ENCODE measurements at places on chromosomes 4 and X.

DNA sequence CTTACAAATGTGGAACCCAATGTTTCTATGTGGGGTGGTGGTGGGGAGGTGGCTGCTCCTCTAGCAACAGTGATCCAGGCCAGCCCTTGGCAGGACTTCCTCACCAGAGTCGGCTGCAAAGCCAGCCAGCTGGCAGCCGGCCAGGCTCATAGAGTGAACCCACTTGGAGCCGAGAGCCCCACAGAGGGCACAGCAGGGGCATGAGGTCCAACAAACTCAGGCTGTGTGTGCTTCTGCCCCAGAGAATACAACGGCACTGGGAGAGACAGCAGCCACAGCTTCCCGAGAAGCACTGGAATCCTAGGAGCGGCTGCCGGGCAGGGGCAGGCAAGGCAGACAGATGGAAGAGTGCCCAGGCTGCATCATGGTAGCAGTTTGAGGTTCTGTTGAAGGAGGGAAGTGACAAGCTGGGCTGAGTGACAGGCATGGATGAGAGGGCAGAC lies 23.5 kb upstream of the SOWAHD start:
- DNase-seq, result no peak

DNA sequence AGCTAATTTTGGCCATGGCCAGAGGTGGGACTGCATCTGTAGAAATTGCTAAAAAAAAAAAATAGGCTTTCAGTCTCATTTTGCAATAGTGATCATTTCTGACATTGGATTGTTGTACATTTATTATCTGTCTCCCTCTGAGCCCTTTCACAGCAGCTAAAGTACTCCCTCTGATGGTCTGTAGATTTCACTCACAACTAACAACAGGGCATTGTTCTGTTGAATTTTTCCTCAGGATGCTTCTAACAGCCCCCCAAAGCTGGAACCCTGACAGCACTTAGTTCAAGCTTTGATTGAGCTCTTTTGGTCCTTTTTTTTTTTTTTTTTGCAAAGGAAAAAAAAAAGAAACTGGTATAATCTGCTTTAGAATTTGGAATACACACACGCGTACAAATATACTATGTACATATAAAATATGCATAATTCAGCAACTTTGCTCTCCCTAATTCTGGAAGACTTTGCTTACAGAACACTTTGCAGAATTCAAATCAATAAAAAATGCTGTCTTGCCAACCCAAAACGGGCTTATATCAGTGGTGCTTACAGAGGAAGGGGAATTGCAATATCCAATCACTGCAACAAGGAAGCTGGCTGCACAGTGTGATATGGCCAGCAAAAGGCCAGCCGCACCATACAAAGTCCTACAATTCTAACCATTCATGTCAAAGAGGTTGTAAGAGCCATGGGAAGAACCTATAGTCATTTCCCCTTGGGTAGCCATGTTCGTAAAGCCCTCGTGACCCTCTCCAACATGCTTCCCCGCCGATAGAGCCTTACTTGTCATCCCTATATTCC lies 406.4 kb downstream of the SMARCA1 start:
- no peak for DNase-seq

DNA sequence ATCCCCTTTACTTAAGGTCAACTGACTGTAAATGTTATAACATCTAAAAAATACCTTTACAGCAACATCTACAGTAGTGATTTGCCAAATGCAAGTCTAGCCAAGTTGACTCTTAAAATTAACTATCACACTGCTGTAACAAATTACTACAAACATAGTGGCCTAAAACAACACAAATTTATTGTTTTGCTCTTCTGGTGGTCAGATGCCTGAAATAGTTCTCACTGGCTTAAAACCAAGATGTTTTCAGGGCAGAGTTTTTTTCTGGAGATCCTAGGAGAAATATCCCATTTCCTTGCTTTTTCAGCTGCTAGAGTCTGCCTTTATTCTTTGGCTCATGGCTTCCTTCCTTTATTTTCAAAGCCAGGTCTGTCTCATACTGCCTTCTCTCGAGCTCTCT lies 120.5 kb downstream of the ADGRL3 start:
- no peak for DNase-seq

GRCh38 chr4:179768996-179769395 lies 2326.8 kb upstream of the AGA start:
- DNase-seq, result no peak

DNA sequence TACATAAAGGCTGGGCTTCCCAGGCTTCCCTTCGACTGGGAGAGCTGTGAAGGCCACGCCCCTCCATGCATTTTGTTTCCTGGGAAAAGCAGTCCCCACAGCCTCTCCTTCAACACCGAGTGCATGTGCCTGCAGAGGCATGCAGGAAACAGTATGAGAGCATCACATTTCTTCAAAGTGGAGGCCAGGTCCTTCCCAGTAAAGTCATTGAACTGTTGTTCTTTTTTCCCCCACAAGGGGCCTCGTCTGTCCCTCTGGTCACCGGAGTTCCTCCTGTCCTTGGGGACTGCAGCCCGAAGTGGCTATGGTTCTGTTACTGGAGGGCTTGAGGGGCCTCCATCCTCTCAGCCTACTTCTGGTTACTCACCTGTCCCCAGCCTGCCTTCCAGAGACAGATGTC lies 56.0 kb downstream of the RAI2 start:
- no peak for DNase-seq

DNA sequence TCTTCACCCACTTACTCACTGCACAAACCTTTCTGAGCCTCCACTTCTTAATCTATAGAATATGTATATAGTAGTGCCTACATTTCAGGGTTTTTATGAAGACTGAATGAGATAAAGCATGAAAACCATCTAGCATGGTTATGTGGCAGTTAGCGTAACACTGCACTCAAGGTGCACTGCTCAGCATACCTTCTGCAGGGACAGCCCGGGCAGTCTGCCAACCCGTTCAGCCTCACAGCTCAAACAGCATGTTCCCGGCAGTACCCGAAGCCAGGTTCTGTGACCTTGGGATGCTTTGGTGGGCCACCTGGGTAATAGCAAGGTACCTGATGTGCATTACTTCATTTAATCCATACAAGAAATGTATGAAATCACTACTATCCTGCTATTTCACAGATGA lies 81.4 kb downstream of the DOCK11 start:
- DNase-seq, result no peak

GRCh38 chr4:127425851-127426250 lies 206.9 kb upstream of the INTU start:
- DNase-seq, result no peak

Data from stimulated activated CD4-positive, alpha-beta T cell treated with anti-CD3 and anti-CD28 coated beads, Interleukin-1b, Interleukin-23, amount 100 ng/mL, for 1 hour (primary cell).